Muscle of leg (tissue), 16 donors: ENCODE measurements at places on chromosomes 13 and 19. TPM values are rescaled to one million over a fixed set of nuclear protein-coding genes. Genes with fewer than 3 reads are reported as not detected.
A peak's percentile ranks its signal among the peaks of the same experiment; 100 is the strongest.

SWSAP1 gene
- polyA plus RNA-seq, result 1.6 TPM

- no peak for DNase-seq
These were observed at the start of gene MAST1 for GRCh38 chr19:12838182-12838885. TSS of gene MAST1 (plus strand) at chr19:12838515. CDS start at chr19:12838573, 58 bp downstream.

DNA sequence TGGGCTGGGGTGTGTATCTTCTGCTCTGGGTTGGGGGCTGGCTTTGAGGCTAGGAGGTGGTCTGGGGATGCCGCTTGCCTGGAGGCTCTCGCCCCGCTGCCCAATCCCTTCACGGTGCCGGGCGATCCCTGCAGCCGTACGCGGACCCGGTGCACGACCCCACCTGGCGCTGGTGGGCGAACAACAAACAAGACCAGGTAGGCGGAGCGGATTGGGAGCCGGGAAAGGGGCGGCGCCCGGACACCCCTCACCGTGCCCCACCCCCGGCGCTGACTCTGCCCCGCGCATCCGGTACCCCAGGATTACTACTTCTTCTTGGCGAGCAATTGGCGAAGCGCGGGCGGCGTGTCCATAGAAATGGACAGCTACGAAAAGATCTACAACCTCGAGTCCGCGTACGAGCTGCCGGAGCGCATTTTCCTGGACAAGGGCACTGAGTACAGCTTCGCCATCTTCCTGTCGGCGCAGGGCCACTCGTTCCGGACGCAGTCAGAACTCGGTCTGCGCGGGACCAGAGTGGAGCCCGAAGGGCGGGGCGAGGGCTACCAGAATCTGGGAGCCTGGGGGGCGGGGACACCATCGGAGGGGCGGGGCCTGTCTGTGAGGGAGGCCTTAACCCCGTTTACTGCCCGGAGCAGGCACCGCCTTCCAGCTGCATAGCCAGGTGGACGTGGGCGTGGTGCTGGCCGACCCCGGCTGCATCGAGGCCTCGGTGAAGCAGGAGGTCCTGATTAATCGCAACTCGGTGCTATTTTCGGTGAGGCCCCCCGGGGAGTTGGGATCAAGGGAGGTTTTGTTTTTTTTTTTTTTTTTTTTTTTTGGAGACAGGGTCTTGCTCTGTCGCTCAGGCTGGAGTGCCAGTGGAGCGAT, 12.1 kb upstream of the PSMD8 start:
- DNase-seq, result peak; percentile 59

DNA sequence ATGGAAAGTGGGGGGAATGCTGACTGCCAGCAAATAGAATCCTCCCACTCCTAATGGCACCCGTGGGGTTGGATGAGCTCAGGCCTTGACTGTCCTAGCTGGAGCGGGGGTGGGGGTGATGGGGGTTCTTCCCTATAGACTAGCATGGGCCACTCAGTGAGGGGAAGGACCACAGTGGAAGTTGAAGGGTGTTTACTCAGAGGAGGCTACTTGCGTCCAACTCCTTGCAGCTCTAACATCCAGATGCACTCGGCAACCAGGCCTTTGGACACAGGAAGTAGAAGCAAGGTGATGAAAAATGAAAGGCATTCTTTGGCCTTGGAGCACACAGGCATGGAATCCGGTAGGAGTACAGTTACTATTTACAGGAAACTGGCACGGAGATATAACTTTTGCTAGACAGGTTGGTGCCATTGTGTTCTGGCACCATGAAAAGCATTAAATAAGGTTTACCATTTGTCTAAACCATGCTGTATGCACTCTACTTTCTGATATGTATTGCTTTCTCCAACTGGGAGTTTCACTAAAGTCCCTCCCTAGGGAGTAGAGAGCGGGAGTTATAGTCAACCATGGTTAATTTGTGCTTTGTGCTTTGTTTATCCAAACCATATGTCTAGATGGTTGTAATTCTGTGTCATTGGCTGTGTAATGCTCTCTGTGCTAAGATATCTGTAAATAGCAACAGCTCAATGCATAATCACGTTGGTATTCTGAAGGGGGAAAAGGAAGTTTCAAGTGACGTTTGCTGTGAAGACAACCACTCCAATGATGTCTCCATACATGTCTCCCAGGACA, 125.3 kb downstream of the TSHZ3 start:
- peak; percentile 96 for DNase-seq

GRCh38 chr19:18156841-18157464, 4.0 kb downstream of the PIK3R2 start:
- peak; percentile 94 for DNase-seq

DNA sequence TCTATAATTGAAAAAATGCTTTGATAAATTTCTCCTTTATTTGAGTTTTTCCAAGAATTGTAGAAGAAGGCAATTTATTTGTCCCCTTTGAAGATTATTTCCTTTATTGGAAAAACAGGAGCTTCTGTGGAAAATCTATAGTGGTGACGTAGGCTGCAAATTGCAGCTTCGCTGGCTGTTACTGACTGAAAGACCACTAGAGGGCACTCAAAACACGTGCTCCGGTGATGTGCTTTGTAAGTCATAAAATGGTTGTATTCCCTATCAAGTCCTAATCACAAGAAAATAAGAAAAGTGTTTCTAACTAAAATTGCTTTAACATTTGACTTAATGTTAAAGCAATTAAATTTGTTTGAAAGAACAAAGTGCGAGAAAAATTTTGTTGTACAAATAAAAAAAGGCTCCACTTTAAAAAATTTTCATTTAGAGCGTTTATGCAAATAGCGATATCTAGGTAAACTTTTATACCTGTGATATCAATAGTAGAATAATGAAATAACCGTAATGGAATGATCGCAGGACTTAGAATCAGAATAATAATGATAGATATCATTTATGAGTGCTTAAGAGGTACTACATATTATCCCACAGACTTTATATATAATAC, 638.2 kb upstream of the SPRY2 start:
- peak; percentile 74 for DNase-seq

ZNF549 gene
- 6.5 TPM for polyA plus RNA-seq

LIM2 gene
- not detected for polyA plus RNA-seq

FGF14 gene
- 0.19 TPM for polyA plus RNA-seq

DNA sequence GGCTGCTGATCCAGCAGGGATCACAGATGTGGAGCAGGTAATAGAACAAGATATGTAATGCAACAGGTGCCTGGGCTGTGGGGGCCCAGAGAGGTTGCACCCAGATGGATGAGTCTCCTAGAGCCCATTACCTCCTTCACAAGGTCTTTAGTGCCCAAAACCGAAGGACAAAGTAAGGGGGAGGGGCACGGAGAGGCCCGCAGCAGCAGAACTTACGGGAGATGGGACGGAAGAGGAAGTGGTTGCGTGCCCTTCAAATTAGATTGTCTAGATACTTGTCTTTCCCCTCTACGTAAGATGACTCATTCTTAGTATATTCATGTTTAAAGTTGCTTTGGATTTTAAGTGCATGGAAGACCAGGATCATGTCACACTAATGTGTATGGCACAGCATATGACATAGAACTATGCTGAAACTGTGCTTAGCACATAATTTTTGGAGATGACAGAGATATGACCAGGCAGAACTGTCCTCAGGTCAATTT, 5.7 kb upstream of the MRPS31 start:
- no peak for DNase-seq

DNA sequence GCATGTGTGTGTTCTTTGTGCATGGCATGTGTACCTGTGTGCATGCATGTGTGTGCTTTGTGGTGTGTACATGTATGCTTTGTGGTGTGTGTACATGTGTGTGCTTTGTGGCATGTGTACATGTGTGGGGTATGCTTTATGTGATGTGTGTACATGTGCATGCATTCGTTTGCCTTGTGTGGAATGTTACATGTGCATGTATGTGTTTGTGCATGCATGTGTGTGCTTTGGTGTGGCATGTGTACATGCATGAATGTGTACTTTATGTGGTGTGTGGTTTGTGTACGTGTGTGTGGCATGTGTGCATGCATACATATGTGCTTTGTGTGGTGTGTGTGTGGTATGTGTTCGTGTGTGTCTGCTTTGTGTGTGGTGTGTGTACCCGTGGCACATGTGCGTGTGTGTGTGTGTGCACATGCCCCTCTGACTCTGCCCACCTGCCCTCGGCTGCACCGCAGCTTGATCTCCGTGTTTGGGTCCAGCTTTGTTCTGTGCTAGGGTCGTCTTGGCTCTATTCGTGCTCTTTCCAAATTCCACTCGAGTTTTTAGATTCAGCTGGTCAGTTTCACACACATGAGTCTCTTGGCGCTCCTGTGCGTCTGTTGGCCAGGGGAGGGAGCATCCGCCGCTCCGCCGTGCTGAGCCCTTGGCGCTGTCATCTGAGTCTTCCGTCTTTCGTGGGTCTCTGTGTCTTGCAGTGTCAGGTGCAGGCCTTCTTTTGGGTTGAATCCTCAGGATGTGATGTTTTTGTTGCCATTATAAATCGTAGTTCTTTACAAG, 46.5 kb upstream of the TFDP1 start:
- DNase-seq, result no peak

FSD1 gene
- polyA plus RNA-seq, result 0.99 TPM

ZNF737 gene
- 11.9 TPM for polyA plus RNA-seq

BCL2L12 gene
- 31.4 TPM for polyA plus RNA-seq

GRCh38 chr13:49399801-49400472, 43.9 kb downstream of the CAB39L start:
- DNase-seq, result no peak

- DNase-seq, result no peak
These were observed 62.0 kb downstream of the TEX29 start for GRCh38 chr13:111382411-111382810.

FFAR3 gene
- not detected for polyA plus RNA-seq

GRCh38 chr13:85332615-85333014, 466.6 kb downstream of the SLITRK6 start:
- peak; percentile 74 for DNase-seq

DNA sequence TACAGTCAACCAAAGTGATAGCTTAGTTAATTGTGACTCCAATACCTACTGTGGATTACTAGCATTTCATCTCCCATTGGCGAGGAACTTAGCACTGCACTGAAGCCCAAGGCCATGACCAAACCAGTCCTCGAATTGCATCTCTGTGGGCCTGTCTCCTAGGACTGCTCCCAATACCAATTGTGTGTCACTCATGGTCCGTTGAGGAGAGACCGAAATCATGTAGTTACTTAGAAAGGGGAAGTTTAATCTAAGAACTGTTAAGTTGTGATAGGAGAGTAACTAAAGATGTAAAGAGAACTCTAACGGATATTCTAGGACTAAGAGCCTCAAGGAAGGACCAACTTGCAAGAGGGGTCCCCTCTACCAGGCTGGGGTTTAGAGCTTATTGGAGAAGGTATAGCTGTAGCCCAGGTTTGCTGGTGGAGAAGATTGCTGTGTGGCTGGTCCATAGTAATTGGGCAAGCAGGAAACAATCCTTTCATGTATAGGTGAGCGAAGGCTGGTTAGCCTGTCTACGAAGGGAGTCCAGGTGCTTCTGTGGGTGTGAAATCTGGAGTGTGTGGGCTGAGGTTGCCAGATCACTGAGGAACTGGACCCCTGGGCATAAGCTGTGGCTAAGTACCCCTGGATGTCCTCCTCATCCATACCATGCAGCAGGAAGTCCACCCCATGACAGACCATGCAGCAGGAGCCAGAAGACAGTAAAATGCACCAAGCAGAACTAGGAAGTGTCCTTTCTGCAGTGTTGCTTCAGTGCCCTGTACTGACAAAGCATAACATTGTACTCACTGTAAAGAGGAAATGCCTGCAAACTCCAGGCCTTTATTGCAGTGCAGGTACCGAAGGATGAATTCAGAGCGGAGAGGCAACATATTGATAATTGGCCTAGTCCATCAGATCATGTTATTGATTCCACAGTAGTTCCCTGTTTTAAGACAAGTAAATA, 30.8 kb downstream of the DNAJC3 start:
- DNase-seq, result peak; percentile 8

DNA sequence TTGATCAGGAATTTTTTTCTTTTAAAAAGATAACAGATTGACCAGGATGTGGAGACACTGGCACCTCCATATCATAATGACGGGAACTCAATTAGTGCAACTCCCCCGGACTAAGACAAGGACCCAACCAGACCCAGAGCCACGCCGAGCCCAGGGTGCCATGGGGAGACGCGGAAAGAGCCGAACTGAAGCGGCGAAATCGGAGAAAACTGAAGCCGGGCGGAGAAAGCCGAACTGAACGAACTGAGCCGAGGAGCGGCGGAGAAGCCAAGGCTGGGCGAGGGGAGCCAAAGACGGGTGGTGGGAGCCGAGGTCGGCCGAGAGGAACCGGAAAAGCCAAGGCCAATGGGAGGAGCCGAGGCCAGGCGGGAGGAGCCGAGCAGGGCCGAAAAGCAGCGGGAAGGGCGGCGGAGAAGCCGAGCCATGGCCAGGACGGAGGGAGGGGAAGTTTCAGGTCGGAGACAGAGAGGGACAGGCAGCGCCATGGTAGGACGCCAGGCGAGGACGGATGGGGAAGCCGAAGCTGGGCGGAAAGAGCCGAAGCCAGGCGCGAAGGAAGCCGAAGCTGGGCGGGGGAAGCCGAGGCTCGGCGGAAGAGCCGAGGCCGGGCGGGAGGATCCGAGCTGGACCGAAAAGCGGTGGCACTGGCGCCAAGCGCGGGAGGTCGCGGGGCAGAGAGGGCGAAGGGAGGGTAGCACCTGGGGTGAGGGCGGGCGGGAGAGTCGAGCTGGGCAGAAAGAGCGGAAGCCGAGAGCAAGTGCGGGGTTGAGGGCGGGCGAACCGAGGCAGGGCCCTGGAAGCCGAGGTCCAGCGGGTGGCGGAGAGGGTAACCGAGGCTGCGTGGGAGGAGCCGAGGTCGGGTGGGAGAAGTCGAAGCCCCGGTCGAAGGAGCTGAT, 29.4 kb downstream of the ZNF557 start:
- peak; percentile 98 for DNase-seq

PLIN5 gene
- polyA plus RNA-seq, result 1.7 TPM

GRCh38 chr13:68550330-68550729, 1320.2 kb upstream of the PCDH9 start:
- DNase-seq, result no peak

GRCh38 chr13:44416301-44416700, 42.7 kb downstream of the SERP2 start:
- no peak for DNase-seq

GRCh38 chr13:83423861-83424260, 458.4 kb downstream of the SLITRK1 start:
- DNase-seq, result peak; percentile 90

DNA sequence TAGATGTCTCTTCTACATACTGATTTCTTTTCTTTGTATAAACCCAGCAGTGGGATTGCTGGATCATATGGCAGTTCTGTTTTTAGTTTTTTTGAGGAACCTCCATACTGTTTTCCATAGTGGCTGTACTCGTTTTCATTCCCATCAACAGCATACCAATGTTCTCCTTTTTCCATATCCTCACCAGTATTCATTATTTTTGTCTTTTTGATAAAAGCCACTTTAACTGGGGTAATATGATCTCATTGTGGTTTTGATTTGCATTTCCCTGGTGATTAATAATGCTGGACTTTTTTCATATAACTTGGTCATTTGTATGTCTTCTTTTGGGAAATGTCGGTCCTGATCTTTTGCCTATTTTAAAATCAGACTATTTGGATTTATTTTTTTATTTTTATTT, 108.5 kb downstream of the PAN3 start:
- DNase-seq, result no peak
